ENCODE measurements at places on chromosomes 3 and 15. TPM values are rescaled to one million over a fixed set of nuclear protein-coding genes. Genes with fewer than 3 reads are reported as not detected.

Gene LMAN1L
- polyA plus RNA-seq: not detected

Gene CHRNB4
- not detected for polyA plus RNA-seq

Gene NRROS
- polyA plus RNA-seq: 0.11 TPM

Gene OIP5
- polyA plus RNA-seq: 2.9 TPM

Gene NEK10
- polyA plus RNA-seq: 3.0 TPM

Gene RBMS3
- 33.4 TPM for polyA plus RNA-seq

DNA sequence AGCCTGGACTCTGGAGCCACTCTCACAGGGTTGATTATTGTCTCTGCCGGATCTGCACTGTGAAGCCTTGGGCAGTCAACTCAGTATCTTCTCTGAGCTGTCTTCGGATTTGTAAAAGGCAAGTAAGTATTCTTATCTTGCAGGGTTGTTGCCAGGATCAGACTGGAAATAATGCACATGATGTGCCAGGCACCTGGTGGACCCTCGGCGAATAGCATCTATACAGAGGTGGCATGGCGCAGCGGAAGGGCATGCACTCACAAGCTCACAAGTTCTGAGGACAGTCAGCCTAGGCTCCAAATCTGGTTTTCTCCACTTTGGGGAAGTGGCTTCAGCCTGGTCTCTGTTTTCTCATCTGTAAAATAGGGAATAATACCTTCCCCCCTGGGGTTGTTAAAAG is 113.9 kb downstream of the SRGAP3 start:
- DNase-seq: no peak

DNA sequence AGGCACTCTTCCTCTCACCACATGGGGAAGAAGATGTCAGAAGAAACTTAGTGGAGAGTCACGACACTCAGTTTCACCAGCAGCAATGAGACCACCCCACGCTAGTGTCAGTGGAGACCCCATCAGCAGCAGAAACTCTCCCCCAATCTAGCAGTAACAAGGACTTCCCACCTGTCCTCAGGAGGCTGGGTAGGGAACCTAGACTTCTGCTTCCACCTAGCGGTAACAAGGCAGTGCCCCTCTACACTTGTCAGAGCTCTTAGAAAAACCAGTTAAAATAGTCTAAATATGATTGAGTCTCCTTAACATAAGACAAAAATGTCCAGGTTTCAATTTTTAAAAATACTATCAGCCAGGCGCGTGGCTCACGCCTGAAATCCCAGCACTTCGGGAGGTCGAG is 57.3 kb downstream of the TRAT1 start:
- no peak for DNase-seq

DNA sequence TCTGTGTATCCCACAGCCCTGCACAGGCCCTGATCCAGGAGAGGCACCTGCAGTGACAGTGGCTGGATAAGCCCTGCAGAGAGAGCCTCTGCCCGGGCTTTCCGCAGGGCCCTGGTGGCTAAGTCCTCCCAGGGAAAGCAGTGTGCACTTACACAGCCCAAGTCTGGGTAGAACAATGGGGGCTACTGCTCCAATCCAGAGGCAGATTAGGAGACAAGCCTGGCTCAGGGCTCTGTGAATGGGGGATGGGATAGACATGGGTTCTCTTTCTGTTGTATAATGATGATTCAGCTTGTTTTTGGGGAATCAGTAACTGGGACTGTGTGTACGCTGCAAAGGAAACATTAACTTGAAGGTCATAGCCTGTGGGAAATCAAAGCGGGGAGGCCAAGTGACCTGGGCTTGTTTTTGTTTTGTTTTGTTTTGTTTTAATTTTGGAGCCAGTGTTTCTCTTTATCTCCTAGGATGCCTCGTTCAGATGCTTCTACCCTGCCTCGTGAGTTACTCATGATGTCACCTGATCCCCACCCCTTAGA is 4.1 kb upstream of the ALDH1L1 start:
- no peak for DNase-seq

DNA sequence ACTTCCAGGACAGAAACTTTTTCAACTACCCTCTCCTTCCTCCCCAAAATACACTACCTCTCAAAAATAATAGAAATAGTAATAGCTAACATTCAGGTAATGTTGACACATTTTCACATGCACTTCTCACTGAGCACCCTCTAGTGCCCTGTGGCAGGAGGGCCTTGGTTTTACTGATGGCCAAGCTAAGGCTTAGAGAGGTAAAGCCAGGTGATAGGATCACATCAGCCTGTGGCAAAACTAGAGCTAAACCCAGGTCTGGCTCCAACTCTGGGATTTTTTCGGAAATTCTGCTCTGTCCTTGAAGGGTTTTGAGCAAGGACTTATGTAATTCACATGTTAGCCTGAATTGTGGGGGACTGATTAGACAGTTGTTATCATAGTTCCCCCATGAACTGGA is 922 bp upstream of the TAMM41 start:
- no peak for DNase-seq

GRCh38 chr15:80777137-80777536 is 2.0 kb upstream of the CEMIP start:
- DNase-seq: peak; percentile 36

- DNase-seq: no peak
Measured at GRCh38 chr3:106332884-106333283, 464.1 kb upstream of the CBLB start.

GRCh38 chr3:14795996-14796395 is 22.8 kb upstream of the FGD5 start:
- no peak for DNase-seq

DNA sequence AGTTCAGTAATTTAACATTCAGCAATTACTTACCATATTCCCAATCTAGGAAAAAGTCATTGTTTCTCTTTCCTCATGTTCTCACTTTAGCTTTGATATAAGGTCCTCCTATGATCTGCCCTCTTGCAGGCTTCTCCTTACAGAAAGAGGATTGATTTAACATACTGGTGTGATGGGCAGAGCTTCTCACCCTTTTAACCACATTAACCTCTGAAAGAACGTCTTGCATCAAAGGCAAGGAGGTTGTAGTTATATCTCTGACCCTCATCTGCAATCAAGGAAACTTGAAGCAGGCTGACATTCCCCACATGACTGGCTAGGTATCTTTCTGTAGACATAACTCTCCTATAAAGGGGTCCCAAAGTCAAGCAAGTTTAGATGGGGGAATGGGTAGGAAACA is 39.5 kb downstream of the BTLA start:
- no peak for DNase-seq

- no peak for DNase-seq
Measured at GRCh38 chr15:57552678-57553334, 38.9 kb upstream of the MYZAP start.

GRCh38 chr15:101167411-101167752 is 84.5 kb downstream of the CHSY1 start:
- no peak for DNase-seq

- DNase-seq: no peak
Measured at GRCh38 chr15:95263751-95264150, 1032.4 kb downstream of the MCTP2 start.

- DNase-seq: peak; percentile 43
Measured at GRCh38 chr3:33074217-33075067, 22.5 kb downstream of the GLB1 start.

GRCh38 chr15:77180757-77181156 is 109.8 kb upstream of the TSPAN3 start:
- no peak for DNase-seq

- no peak for DNase-seq
Measured at GRCh38 chr3:24390169-24391130, 104.2 kb downstream of the THRB start.

DNA sequence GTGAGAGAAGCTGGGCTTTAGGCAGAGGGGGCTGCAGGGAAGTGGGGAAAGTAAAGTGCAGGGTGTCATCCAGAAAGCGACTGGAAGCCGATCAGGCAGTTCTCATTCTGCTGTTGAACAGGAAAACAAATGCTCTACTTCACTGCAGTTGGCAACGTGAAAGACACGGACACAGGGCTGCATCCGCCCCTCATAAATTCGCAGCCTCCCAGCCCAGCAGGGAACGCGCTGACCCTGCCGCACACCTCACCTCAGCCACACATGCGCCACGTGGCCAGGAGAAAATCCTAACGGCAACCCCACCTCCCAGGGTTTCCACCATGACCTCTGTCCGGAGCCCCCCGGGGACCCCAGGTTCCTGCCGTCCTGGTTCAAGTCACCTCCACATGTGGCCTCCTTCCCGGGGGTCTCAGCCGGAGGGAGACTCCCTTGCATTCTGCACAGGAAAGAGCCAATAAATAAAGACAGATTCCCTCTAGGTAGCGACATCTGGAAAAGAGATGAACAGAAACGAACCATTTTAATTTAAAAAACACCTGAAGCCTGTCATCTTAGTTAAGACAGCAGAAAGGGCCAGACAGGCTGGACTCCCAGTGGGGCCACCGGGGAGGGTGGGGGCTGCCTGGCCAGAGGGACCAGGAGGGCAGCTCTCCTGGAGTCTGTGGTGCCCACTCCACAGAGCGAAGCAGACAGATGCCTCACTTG is 118.7 kb downstream of the TMEM266 start:
- DNase-seq: no peak

DNA sequence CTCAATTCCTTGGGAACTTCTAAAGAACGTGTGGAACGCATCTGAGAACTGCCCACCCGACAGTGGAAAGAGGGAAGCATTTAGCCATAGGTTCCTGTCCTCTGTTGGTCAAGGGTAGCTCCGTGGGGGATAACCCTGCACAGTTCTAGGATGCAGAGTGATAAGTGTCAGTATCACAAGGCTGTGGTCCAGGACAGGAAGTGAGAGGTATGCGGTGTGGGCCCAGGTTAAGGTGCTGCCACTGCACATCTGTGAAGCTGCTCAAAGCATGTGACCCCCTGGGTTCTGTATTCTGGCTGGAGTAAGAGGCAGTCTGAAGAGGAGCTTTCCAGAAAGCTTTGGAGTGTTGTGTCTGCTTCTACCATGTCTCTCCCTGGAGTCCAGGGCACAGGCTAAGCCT is 51.7 kb upstream of the HES1 start:
- DNase-seq: no peak

DNA sequence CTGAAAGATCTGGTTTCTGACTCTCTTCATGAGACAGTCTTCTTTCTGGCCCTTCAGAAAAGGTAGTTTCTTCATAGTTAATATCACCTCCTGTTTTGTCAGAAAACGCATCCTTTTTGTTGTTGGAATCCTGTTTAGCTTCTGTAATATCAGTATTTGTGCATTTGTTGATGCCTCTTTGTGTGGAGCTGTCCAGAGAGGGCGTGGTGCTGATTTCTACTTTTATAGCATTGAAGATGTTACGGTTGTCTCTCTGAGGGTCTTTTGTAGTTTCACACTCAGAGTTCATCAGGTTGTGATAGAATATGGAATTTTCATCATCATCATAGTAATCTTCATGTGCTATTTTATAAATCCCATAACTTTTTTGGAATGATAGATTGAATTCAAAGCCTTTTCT is 8.9 kb downstream of the GPR149 start:
- no peak for DNase-seq

DNA sequence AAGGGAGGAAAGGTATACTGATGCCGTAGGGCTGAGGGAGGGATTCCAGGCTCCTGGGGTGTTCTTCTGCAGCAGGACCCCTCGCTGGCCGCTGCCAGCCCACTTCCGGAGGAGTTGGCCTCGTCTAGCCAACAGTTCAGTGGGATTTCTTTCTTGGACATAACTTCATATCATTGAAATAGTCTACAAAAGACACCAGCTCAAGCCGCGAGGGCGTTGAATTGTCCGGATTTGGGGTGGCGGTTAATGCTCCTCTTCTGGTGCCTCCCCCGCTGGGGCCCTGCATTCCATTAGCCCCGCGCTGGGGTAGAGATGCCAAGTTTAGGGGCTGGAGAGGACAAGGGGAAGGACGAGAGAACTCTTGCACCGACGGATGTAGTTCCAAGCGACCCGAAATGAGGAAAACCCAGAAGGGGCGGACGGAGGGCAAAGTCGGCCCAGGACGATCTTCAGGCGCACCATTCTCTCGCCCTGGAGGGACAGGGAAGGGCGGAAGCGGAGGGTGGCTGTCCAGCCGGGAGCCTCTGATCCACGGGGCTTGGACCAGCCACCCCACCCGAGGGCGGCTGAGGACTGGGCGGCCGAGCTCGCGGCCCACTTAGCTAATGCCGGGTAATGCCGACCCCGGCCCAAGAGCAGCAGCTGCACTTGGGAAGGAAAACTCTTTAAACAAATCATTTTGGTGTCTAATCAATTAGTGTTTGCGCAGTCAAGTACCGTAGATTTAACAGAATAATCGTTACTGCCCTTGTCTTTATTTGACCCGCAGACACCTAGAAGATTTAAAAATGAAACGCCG is 4.7 kb upstream of the ONECUT1 start:
- no peak for DNase-seq

- peak; percentile 90 for DNase-seq
Measured at GRCh38 chr3:186057594-186057993, 51.3 kb downstream of the ETV5 start.

- DNase-seq: no peak
Measured at GRCh38 chr15:76208786-76209424, 102.4 kb downstream of the ETFA start.

GRCh38 chr15:45919806-45920205 is 285.0 kb downstream of the SQOR start:
- no peak for DNase-seq

- DNase-seq: no peak
Measured at GRCh38 chr3:96192966-96193550, 621.3 kb upstream of the EPHA6 start.

- peak; percentile 27 for DNase-seq
Measured at GRCh38 chr3:46845860-46846623, 17.2 kb downstream of the MYL3 start.

DNA sequence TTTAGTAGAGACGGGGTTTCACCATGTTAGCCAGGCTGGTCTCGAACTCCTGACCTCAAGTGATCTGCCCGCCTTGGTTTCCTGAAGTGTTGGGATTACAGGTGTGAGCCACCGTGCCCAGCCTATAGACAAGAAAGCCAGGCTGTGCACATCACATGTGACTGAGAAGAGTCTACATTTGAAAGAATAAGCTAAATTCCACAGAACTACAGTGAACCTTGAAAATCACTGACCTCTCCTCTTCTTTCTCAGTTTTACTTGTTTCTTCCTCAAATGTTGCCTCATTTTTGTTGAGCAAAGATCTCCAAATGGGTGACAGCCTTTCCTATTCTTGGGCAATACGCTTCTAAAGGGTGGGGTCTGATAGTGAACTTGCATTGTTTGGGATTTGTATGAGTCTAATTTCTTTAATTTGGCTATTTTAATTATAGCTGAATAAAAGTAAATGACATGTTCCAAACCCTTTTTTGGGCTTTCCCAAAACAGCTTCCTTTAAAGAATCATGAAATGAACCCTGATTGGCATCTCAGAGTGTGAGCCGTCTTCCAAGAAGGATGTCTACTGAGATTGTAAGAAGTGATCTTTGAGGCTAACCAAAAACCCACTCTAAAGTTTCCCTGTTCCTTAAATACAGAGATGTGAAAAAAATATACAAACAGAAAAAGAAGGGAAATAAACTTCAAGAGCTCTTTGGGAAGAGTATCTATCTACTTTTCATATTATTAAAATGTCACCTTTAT is 21.6 kb upstream of the SPTBN5 start:
- no peak for DNase-seq

Measured in AG04450 (cell line).